ENCODE measurements at places on chromosomes 12 and 14.

- DNase-seq: no peak
Measured at GRCh38 chr12:79307340-79307739, 383.4 kb downstream of the PAWR start.

DNA sequence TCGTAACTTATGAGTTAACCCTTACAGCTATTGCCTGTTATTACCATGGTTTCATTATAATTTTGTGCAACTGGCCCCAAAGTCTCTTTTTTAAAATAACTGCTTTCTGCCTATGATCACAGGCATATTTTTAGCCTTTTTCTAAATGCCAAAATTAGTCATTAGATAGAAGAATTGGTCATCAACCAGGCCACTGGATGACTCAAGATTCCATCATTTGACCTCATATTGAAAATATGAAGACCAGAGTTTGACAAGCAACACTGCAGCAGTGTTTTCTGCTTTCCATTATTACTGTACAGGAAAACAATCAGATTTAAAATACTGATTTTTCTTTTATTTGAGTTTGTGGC is 54.7 kb upstream of the OTOGL start:
- DNase-seq: no peak

- no peak for DNase-seq
Measured at GRCh38 chr14:71563492-71564153, 368.6 kb upstream of the RGS6 start.

DNA sequence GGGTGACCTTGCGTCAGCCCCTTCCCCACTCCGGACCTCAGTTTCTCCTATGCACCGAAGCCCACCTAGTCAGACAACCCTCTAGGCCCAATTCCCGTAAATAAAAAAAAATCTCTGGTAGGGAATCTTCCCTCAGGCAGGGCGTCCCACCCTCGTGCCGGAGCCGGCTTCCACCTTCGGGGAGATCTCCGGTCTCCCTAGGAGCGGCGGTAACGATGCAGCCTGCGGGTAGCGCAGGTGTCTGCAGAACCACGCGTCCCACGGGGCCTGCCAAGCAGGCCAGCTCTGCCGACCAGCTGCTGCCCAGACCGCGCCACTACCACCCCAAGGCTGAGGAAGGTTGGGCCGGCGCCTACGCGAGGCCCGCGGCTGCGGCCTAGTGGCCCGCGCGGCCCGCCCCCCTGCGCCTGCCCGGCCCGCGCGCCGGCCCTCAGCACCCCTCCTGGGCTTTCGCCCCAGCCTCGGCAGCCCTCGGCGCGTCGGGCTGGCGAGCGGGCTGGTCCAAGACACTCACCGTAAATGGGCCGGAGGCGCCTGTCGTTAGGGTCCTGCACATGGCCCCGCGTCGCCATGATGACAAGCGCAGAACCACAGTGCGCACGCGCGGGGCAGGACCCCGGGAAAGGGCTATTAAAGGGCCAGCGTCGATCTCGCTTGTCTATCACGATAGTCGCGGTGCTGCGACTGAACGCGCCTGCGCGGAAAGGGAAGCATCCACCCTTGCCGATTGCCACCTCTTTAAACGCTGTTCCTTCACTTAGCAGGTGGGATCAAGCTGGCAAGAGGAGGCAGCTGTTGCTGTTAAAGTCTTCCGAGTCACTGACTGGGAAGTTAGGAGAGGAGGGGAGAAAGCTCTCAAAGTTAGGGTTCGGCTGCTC is at the start of gene NAA25:
Gene NAA25, minus strand, starts transcription at position 582 of the 878 bp plus-strand sequence. Its CDS starts 10 bp downstream, at position 572.
- DNase-seq: peak; percentile 45

- DNase-seq: peak; percentile 52
Measured at GRCh38 chr12:48618541-48618940, 48.7 kb upstream of the LALBA start.

DNA sequence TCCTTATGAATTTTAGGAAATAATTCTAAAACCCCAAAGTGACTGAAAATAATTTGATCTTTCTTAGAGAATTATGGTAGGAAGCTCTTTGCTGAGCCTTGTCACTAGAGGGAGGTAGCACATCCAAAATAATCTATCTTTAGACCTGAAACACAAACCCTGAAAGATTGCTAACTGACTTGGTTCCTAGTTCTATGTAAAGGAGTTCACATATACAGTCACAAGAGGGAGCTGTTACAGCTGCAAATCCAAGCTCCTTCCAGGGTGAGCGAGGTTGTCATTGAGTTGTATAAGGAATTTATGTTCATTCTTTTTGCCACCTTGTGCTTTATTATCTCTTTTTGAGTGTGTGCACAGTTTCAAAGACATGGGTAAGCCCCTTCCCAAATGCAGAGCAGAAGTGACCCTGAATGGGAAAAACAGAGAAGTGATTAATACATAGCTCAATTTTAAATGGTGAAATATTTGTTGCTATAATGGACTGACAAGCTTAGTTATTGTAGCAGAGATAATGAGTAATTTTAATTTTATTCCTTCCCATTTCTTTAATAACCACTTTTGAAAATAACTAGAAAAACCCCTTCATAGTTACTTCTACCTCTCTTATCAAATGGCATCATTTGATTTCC is 387.9 kb downstream of the DAD1 start:
- no peak for DNase-seq

GRCh38 chr12:109757671-109758265 is 44.1 kb downstream of the FAM222A start:
- no peak for DNase-seq

GRCh38 chr12:3123729-3124128 is 46.5 kb downstream of the TSPAN9 start:
- no peak for DNase-seq

GRCh38 chr12:40947797-40948196 is 240.3 kb upstream of the PDZRN4 start:
- DNase-seq: no peak

GRCh38 chr12:104055686-104056388 is 5.8 kb upstream of the GLT8D2 start:
- DNase-seq: peak; percentile 71

- DNase-seq: no peak
Measured at GRCh38 chr12:16002880-16003279, 91.7 kb downstream of the DERA start.

- no peak for DNase-seq
Measured at GRCh38 chr14:65631040-65631439, 218.5 kb downstream of the FUT8 start.

GRCh38 chr14:48598458-48598857 is 923.1 kb upstream of the MDGA2 start:
- no peak for DNase-seq

Measured in DMS153 (cell line).